Kasumi-1 (cell line): ENCODE measurements at places on chromosomes 12 and 14.

DNA sequence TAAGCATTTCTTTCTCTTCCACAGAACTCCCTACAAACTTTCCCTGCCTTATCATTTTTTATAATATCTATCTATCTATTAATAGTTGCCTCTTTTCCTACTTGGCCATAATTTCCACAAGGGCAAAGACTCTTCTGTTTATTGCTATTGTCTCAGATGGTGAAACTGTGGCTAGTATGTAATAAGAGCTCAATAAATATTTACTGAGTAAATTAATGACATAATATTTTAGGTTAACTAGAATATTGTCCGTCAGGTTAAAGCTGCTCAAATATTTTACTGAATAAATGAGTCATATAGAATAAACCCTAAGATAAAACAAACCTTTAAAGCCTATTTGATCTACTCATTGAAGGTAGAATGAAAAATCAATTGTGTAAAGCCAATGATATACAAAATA, 240.5 kb downstream of the PPFIA2 start:
- DNase-seq = no peak

GRCh38 chr14:23365732-23366425, 907 bp upstream of the EFS start:
- no peak for DNase-seq

- no peak for DNase-seq
Measured at GRCh38 chr14:59481871-59482540, 2.2 kb downstream of the L3HYPDH start.

GRCh38 chr12:57434517-57435223, at the start of gene INHBC:
INHBC (plus strand) TSS chr12:57434784; CDS start chr12:57434887, 103 bp downstream.
- no peak for DNase-seq

- DNase-seq = peak; percentile 80
Measured at GRCh38 chr12:67943141-67943892, 45.9 kb upstream of the IFNG-AS1 start.

DNA sequence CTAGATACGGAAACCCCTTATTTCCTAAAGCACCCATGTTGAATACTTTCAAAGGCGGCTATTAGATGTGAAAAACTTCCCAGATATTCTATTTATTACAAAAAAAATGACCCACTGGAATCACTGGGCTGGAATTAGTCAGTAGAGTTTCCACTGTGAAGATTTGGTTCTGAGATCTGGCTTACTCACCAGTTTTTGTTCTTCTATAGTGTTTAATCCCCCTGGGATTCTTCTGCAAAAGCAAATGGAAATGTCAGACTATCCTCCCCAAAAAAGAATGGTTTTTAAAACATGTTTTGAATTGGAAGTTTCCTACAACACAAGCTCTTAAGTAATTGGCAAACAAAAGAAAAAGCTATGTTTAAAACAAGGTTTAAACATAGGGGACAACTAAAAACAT, 166.4 kb downstream of the STXBP6 start:
- no peak for DNase-seq

GRCh38 chr14:32311294-32312009, 17.6 kb upstream of the AKAP6 start:
- DNase-seq = no peak

- no peak for DNase-seq
Measured at GRCh38 chr12:57465747-57466505, 6.3 kb downstream of the GLI1 start.

DNA sequence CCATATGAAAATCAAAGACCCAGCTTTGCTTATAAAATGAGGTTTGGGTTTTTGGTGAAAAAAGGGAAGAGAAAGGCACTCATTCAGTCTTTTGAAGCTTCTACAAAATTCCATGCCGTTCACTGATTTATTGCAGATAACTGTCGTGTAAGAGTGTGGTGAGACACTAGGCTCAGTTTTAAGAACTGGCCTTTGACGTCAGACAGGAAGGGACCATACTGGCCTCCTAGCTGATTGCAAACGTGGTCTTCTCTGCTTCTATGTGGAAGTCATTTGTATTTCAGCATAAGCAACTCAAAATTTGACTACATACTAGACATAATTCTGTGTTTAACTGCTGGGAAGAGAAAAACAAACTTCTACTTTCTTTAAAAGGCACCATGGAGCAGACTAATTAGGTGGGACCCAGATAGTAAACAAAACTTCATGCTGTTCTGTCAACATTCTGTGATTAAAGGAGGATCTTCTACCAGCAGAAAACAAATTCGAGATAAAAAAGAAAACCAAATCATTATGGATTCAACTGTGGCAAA, 168.7 kb downstream of the TTC7B start:
- DNase-seq = no peak

DNA sequence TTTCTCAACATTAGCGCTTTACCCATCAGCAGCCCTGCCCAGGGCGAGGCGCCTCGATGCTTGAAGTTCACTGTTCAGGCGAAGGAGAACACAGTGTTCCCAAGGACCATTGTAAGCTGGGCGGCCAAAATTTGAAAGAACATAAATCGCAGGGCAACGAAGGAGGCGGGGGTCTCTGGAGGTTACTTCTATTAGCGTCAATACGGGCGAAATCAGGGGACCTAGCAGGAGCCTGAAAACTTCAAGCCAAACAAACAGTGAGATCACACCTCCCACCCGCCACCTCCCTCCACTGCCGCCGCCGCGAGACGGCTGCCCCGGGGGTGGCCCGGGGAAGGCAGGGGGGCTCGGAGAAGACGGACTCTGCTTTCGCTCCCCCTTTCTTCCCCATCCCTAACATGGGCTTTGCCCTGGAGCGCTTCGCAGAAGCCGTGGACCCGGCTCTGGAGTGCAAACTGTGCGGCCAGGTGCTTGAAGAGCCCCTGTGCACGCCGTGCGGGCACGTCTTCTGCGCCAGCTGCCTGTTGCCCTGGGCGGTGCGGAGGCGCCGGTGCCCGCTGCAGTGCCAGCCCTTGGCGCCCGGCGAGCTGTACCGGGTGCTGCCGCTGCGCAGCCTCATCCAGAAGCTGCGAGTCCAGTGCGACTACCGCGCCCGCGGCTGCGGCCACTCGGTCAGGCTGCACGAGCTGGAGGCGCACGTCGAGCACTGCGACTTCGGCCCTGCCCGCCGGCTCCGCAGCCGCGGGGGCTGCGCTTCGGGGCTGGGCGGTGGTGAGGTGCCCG, at the start of gene PDZRN4:
Gene PDZRN4 (plus strand): TSS at position 263 of the 783 bp plus-strand sequence.
- no peak for DNase-seq

DNA sequence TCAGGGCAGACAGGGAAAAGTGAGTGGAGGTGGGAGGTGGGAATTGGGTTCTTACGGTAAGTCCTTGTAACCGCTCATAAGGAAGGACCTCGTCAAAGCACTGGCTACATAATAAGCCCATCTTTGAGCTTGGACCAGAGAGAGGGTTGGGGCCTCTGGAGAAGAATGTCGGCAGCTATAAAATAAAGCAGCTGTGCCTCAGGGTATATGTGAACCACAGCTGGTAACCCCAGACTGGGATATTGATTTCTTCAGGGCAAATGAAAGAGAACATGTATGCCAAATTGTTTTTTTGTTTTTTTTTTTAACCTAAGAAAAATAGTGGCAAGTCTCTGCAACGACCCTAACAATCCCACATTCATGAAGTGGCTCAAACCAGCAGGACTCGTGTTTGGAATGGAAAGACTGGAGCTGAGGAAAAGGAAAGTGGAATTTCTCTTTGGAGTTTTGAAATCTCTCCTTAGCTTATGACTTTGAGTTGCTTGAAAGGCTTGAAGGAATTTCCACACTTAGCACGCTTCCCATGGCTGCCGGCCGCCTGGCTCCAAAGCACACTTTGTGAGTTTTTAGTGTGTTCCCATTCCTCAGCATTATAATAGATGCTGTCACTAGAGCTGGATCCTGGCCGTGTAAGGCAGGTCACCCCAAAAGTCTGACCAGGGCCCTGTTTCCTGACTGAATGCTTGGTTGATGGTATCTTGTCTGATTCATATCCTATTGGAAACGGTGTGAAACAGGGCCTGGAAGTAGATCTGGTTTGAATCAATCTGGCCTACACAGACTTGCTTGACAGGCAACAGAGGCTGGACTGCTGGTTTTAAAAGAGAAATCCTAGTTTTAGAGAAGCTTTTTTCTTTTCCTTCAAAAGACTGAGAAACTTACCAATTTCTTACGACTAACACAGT, 244.7 kb downstream of the MSRB3 start:
- DNase-seq = no peak

- DNase-seq = no peak
Measured at GRCh38 chr12:24374452-24374851, 425.0 kb upstream of the SOX5 start.

DNA sequence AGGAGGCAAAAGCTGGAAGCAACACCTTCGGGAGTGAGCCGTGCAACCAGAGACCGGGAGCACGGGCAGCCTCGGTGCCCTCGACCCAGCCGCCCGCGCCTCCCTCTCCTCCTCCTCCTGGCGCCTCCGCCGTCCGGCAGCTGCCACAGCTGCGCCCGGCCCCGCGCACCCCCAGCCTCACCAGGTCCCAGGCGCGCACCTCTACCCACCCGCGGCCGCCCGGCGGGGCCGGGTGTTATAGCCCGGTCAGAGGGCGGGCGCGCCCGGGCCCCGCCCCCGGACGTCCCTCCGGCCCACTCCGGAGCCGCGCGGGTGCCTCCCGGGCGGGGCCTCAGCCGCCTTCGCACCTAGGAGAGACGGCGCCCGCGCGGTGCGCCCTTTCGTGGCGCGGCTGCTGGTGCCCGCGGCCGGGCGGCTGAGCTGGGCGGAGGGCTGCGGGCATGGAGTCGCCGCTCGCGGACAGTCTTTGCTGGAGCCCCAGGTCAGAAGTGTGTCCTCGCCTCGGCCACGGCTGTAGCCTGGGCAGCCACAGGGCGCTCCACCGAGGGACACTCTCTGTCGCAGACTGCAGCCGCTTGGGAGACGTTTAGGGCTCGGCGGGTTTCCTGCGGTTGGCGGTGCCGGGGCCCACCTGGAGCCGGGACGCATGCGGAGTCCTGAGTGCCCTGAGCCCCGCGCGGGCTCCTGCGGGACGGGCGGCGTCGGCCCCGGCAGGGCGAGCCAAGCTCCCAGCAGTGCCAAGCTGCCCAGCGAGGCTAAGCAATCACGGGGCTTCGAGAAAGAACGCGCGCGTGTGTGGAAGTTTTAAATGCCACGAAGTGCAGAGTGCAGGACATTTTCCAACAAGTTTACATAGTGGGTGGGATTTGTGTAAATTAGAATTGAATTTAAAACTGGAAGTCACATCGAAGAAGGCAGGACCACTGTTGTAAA, at the start of gene CPM:
Gene CPM (minus strand): TSS at position 211 of the 933 bp plus-strand sequence. CDS start 334 bp downstream, outside the sequence.
- no peak for DNase-seq

DNA sequence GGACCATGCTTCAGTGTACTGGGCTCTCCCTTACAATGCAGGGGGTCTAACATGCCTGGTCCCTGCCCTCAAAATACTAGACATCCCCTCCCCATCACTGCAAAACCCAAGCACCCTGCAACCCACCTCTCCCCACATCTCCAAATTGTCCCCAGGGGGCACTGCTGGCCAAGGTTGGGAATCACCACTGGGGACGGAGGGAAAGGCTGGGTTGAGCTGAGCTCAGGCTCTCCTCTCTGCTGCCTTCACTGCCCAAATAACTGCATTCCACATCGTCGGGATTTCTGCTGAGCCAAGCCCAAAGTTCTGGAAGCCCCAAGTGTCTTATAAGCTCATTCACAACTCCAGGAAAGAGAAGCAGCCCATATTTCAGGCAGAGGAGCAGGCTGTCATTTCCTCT, 69.6 kb downstream of the NT5DC3 start:
- no peak for DNase-seq

DNA sequence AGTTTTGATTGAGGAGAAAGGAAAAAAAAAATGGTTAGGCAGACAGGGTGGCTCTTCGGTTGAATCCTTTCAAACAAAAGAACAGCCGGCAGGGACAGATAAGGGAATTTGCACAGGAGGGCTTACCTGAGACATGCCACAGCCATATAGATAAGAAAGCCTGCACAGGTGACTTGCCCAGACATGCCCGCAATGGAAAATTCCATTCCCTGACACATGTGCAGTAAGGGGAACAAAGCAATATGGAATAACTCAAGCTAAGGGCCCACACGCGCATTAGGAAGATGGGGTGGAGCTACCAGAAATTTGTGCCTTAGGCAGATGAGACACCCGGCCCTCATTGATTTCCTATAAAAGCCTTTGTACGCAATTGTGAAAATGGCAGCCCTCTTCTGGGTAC, 86.7 kb downstream of the TMEM260 start:
- DNase-seq = no peak

- no peak for DNase-seq
Measured at GRCh38 chr12:9223830-9224229, 15.6 kb upstream of the PZP start.

GRCh38 chr14:100750762-100751699, 24.3 kb downstream of the DLK1 start:
- no peak for DNase-seq

GRCh38 chr12:76137606-76138005, 53.1 kb upstream of the NAP1L1 start:
- DNase-seq = no peak

DNA sequence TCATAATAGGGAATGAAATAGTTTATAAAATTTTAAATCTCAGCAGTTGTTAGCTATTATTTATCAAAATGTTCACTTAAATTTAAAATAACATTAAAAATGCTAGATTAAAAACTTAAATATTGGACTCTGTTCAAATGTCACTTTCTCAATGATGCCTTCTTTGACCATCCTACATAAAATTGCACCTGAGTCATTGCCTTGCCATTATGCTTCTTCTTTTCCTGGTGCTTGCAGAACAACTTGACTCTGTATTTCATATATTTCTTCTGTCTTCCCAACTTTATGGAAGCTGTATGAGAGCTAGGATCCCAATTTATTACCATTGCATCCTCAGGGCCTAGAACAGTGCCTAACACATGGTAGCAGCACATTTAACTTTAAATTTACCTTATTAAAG, 37.3 kb upstream of the CPM start:
- DNase-seq = no peak

DNA sequence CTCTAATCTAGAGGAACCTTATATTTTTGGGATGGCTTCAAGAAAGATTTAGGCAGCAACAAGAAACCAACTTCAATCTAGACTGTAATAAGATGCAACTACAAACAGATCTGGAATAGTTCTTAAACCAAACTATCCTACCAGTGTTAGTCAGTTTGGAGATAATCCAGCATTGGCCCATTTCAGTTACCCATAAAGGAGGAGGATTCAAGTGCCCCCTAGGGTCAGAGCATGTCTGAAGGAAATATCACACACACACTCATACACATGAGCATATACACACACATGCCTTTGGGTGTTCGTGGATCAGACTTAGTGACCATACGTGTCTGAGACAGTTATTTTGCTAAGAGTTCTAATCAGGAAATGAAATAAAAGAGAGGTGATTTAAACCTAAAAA, 261.2 kb downstream of the ADAMTS20 start:
- no peak for DNase-seq

DNA sequence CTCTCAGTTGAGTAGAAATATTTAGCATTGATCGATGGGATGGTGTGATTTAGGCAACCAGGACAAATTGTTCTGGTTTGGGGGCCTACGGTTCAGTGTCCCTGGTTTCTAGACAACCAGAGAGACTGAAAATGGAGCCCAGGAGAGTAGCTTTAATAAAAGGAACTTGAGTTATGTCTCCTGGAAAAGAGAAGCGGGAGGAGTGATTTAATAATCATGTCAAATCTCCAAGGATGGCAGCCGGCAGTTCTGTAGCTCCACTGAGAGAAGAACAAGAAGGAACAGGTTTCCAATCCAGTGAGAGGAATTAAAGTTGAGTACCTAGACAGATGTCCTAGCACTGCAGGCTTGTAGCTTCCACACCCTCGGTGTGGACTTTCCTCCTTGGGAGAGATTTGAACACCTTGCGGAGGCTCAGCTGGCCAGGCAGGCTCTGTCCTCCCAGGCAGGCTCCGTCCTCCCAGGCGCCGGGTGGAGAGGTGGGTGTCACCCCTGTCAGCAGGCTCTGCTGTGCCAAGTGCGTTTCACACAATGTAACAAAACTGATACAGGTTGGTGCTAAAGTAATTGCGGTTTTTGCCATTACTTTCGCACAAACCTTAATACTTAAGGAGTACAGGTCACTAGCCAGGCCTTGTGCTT, 45.9 kb downstream of the SLC6A12 start:
- DNase-seq = no peak

GRCh38 chr12:47366157-47366556, 286.4 kb upstream of the AMIGO2 start:
- no peak for DNase-seq
